ENCODE measurements at places on chromosomes 3 and 15.

GRCh38 chr3:187832202-187832601 lies 86.9 kb upstream of the BCL6 start:
- no peak for DNase-seq

GRCh38 chr3:160929595-160929994 lies 173.6 kb downstream of the PPM1L start:
- peak; percentile 20 for DNase-seq

- no peak for DNase-seq
Measured at GRCh38 chr3:42638339-42638842, 15.1 kb upstream of the ZBTB47 start.

DNA sequence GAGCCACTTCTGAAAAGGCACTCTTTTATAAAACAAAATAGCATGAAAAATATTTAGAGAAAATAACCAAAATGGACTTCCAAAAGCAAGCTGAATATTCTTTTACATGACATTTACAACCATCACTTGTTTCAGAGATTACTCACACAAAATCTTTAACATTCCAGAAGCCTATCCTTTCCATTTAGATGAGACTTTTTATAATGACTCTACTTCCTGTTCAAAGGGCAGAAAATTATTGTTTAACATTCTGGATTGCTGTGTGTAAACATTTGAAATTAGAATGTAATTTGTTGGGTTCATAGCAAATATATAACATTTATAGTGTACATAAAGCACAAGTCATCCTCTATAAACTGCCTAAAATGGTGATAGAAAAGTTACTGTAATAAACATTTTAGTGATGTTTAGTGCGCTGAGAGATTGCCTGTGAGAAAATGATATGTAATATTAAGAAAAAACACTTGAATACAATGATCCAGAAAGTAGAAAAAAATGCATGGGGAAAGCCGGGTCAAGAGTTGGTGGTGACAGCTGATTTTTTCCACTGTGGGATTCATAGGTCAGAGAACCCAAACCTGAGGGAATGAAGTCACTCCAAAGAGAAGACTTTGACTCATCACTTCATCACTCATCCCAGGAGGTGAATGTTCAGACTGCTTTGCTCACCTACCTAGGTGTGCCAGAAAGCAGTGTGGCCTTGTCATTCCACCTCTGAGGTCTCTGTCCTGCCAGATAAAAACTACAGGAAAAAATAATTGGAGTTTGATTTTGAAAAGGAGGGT lies 305.8 kb downstream of the ARPP21 start:
- DNase-seq, result no peak

DNA sequence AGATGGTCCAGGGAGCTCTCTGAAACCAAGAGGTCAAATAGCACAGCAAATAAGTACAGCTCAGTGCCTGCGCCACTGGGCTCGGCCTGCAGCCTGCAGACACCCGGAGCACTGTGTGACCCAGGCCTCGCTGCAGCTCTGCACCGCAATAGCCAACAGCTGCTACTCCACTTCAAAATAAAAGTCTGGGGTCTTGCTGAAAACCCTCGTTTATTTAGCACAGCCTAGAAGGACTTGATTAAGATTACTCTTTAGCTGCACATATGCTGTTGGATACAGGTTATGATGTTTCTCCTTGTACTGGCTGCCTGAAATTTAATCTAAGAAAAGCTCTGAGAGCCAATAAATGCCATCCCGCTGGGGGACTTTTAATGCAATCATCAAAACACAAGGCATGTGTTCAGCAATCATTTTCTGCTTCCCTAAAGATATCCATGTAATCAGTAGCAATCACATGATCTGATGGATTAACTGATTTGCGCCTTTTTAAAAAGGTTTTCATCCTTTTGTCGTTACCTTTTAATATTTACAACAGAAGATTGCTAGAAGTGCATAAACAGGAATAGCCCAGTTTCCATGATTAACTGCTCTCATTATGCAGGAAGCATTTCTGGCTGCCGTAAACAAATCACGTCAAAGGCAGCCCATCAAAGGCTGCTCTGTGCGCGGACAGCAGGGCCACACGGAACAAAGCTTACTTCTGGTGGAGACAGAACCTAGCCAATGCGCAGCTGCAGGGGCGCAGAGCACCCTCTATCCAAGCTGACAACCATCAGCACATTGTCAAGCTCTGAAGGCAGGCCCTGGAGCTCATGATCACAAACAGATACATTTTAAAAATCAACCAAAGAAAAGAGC lies 58.8 kb downstream of the CLASP2 start:
- peak; percentile 77 for DNase-seq

GRCh38 chr3:13687517-13687943 lies 138.6 kb downstream of the FBLN2 start:
- DNase-seq, result no peak

DNA sequence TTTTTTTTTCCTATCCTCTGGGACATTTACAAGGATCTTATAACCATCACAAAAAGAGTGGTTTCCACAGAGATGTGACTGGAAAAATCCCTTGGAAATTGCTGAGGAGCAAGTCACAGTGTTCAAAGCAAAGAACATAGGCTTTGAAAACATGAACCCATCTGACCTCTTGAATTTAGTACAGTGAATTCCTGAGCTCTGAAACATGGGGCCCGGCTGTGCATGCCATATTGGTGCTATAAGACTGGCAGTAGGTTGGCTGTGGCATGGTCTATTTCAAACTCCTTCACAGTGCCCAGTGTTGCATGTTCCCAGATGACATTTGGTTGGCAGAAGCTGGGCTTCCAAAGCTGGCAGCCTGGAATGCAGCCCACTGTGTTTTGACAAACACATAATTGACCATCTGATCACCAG lies 202.2 kb downstream of the TIGIT start:
- DNase-seq, result no peak

DNA sequence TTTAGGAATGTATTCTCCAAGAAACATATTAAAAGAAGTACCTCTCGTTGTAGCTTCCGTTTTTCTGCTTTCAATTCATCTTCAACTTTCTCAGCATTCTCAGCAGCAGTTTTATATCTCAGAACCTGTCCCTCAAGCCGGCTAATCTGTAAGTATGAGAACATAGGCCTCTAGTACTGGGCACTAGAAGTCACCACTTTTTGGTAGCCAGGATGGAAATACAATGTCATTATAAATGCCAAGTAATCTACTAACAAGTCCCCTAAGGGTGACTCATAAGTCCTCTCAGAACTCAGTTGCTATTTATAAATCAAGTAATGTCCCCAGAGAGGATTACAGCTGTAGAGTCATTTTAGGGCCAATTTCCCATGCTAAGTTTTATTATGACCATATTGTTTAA lies 61.1 kb downstream of the MLH1 start:
- peak; percentile 21 for DNase-seq

DNA sequence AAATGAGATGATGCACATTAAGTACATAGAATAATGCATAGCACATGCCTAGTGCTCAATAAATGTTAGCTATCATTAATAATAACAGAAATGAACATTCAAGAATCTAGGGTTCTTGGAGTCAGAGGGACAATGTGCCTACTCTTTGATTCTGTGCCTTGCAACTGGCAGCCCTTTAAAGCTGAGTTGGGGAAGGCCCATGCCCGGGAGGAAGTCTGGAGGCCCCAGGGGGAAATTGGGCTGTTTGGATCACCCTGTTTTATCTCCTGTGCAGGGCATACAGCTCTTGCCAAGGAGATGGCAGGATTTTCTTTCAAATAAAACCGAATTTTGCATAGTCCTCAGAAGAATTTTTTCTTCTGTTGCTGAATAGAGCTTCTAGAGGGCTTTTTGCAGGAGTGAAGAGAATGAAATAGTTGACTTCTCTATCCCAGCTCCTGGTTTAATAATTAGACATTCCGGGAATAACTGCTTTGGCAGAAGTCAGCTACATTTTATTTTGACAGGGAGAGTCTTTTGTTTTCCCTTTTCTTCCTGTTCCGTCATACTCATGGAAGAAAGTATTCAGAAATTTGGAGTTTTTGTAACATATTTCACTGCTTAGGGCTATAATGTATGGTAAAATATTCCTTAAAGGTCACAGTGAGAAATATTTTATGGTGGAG lies 18.0 kb upstream of the KCNAB1 start:
- DNase-seq, result no peak

DNA sequence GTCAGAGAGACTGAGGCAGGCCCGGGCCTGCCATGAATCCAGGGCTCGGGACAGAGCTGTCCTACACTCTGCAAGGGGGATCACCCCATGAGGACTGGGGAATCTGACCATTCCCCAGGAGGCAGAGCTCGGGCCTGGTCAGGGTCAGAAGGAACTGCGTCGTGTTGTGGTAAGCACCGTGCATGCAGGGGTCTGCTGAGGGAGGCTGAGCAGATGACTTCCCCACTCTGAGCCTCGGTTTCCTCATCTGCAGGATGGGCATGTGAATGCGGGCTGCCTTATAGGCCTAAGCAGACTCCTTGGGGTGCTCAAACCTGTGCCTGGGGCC lies 61.6 kb upstream of the IQSEC1 start:
- no peak for DNase-seq

DNA sequence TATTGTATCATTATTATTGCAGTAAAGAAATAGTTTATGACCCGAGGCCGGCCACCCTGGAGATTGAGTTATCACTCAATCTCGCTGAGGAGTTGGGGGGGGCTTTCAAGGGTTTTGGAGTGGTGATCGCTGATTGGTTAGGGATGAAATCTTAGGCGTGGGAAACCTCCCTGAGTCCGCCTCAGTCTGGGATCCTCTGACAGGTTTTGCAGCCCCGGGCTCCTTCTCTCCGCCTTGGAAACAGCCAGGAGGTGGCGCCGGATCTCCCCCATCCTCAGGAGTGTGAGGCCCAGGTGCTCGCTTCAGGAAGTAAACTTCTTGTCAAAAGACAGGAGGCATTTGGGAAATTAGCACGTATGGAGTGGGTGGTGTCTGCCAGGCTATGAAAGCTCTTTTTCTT lies 41.1 kb upstream of the SEC61A1 start:
- DNase-seq, result peak; percentile 31

- DNase-seq, result no peak
Measured at GRCh38 chr15:74032606-74033561, 38.4 kb downstream of the PML start.

DNA sequence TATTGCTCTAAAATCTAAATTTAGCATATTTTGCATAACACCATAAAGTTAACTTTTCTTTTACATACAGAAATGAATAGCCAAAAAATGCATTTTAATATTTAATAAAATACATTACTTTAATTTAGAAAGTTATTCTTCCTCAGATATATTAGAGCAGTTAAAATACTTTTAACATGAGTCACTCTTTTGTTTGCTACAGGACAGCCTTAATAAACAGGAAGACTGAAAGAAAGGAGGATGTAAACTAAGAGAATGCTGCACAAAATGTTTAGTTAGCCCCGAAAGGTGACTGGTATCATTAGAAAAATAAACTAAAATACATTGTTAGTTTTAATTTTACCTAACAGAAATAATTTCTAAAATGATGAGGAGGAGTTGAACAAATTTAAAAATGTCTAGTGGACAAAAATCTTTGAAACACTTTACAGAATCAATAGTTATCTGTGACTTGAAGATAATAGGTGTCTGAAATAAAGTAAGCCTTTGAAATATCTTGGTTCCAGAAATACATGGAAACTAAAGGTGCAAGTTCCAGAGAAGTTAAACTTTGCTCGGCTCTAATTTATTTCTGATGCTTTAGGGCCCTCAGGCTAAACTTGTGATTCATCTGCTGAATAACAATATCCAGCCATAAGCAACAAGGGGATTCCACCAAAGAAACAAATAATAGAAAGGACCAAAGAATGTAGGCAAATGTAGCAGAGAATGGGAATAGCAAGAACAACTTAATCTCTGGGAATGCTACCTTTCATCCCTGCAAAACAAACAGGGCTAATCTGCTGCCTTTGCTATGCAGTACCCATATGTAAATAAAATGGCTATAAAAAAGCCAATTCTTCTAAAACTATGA lies 138.3 kb upstream of the UBP1 start:
- DNase-seq, result peak; percentile 13

- DNase-seq, result no peak
Measured at GRCh38 chr3:62686503-62687294, 188.5 kb downstream of the CADPS start.

DNA sequence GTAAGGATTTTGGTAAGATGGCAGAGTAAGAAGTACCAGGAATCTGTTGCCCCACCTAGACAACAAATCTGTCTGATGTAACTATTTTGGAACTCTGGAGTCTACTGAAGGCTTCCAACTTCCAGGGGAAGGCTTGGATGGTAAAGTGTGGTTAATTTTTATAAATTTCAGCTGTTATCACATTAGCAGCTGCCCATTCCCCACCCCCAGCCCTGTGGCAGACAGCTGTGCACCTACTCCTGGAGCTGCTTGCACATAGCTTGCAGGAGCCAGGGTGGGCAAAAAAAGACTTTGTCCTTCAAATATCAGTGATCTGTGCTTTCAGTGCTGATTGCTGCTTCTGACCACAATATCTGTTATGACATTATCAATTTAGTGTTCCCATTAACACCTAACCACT lies 47.4 kb downstream of the FRMD5 start:
- no peak for DNase-seq

DNA sequence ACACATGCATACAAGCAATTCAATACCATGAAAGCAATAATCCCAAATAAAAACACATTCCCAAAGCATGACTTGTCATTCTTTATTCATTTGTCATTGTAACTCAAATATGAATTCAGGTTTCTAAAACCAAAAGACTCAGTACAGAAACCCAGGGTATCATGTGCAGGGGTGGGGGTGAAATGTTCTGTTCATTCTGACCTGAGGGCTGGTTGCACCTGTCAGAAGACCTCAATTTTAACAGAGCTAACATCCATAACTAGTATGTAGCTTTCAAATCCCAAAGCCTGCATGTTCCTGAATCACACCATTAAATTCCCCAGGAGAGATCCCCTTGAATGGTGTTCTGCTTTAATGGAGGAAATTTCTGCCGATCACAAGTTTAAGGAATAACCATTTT lies 738.7 kb downstream of the MCTP2 start:
- no peak for DNase-seq

DNA sequence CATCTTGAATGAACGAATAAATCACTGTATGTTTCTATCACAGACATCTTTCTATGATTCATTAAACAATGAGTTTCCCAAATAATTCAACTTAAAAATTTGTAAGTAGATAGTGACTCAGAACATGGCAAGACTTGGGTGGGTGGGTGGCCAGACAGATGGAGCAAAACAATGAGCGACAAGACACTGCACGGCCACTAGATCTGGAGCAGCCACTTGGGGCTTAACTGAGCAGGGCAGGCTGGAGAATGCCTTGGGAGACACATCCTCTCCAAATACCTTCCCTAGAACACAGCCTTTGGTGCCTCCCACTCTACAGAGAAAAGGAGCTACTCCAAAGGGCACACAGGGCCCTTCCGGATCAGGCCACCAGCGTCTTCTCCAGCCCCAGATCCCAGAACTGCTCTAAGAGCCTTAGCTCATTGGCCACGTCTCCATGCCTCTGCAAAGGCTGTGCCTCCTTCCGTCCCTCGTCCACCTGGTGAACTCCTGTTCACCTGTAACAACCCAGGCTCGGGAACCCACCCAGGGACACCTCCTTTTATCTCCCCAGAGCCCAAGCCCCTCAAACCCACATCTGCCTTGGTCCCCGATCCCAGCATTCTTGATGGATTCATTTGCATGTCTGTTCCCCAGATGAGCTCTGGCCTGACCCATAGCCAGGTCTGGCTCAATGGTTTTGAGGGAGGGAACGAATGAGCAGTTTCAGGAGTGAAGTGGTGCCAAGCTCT lies 134.9 kb upstream of the IQSEC1 start:
- no peak for DNase-seq

Measured in H4 (cell line).